ENCODE measurements at places on chromosomes 4 and X.

DNA sequence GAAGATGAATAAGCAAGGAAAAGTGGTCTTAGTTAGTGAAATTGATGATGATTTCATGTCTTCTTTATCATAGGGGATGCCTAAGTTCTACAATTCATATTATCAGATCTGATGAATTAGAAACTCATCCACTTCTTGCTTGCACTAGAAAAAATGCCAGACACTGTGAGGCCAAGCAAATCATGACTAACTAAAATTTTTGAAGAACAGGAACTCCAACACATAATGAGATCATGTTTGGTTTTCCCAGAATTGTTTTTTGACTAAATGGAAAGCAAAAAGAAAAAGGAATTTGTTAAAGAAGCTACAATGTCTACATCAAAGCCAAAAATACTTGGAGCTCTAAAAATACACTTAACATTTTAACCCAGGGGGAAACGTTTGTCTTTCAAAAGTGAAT is 120.4 kb downstream of the ARSF start:
- DNase-seq = no peak

GRCh38 chr4:100081491-100081890 is 108.8 kb downstream of the DDIT4L start:
- no peak for DNase-seq

DNA sequence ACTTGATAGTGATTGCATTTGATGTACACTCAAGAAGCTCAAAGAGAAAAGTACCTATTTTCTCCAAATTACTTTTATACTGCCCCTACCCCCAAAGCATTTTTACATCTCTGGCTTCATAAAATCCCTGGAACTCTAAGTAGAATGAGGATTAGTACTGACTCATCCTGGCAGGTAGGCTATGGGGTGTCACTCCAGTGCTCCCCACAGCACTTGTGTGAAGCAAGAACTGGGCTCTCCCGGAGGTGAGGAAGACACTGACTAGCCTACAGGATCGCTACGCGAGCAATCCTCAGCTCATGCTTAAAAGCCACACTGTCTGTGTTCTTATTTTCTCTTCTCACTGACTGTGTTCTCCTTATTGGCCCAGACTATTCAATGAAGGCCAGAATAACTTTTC is 90.4 kb upstream of the NDP start:
- no peak for DNase-seq

DNA sequence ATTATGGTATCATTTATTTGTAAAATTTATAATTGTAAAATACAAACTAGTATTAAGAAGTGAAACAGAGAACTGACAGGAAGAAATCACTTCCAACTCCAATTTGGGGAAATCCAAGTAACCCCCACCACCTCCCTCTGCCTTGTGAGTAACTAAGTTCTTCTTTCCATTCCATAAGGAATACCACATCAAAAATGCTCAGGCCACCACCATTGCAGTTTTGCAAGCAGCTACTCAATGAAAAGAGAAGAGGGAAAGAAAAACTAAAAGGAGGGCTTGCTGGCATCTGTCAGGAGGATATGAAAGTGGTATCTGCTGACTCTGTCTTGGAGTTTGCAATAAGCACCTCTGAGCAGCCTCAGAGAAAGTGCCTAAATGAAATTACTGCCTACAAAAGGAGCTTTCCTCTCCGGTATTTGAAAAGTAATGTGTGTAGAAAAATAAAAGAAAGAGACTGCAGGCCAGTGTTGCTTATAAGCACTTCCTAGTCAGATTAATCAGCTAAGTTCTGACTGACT is 228.7 kb downstream of the OPHN1 start:
- DNase-seq = no peak

GRCh38 chr4:1342003-1342402 is 5.0 kb upstream of the UVSSA start:
- no peak for DNase-seq

DNA sequence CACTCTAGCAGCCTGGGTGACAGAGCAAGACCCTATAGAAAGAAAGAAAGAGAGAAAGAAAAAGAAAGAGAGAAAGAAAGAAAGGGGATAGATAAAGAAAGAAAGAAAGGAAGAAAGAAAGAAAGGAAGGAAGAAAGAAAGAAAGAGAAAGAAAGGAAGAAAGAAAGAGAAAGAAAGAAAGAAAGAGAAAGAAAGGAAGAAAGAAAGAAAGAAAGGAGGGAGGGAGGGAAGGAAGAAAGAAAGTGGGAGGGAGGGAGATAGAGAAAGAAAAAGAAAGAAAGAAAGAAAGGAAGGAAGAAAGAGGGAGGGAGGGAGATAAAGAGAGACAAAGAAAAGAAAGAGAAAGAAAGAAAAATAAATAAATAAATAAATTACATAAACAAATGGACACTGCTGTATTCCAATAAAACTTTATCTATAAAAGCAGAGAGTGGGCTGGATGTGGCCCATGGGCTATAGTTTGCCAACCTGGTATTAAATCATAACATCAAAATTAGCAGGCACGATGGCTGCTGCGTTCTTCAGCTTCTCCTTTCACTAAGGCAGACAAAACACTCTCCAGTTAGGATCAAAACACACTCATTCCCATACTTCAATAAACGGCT is 165.0 kb downstream of the ZNF674 start:
- DNase-seq = no peak

- no peak for DNase-seq
Observed at GRCh38 chrX:63751481-63751880, 33.5 kb downstream of the ARHGEF9 start.

DNA sequence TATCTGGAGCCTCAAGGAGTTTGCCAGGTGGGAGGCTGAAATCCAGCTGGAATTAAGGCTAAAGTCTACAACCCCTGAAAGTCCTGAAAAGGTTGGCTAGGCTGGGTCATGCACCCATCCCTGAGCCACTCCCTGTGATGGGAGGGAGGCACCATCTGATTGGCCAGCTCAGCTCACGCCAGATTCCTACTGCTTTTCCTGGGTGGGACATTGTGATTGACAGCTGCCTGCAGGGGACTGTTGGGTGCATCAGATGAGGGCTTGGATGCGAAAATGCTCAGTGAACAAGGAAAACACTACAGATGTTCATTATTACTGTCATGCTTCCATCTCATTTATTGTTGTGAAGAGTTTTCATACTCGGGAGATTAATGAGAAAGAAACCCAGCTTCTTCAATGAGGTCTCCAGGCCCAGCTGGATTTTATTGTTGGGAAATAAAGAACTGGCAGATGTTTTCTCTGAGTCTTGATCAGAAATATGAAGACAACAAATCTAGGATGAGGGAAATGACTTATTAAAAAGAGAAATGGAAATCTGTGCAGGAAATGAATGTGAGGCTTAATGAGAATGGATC is 185.9 kb downstream of the STK32B start:
- no peak for DNase-seq

DNA sequence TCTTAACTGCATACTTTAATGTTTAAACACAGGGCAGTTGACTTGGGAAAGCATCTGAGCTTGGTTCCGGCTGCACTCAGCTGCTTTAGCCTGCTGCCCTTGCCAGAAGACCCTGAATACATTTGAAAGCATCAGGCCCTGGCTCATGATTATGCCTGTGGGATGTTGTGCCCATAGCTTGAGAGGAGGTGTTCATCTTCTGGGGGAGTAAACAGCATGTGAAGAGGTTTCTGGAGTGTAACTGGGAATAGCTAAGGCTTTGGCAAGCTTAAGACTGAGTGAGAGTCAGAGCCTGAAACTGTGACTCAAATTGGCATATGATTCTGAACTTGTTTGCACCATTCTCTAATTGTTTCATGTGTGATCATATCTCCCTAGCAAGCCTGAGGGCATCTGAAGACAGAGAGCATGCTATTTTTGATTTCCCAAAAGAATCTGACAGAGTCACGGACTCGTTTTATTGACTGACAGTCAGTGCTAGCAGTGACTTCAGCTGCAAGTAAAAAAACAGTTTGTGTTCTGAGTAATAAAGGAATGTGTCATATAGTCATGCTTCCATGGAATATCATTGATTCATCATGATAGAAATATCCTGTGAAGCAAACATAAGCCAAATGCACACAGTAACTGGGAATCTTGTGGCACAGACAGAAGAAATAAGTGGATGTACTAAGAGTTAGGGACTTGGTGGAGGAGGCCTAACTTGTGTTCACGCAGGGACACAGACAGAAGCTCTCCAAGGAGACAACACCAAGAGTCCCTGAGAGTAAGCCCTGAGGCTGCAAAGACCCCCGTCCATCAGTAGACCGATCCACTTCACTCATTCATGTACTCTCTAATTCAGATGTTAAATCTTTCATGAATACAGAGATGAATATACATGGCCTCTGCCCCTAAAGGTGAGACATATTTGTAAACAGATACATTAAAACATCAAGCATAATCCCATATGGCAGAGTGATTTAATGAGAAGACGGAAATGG is 100.7 kb downstream of the SYNPO2 start:
- DNase-seq = no peak

DNA sequence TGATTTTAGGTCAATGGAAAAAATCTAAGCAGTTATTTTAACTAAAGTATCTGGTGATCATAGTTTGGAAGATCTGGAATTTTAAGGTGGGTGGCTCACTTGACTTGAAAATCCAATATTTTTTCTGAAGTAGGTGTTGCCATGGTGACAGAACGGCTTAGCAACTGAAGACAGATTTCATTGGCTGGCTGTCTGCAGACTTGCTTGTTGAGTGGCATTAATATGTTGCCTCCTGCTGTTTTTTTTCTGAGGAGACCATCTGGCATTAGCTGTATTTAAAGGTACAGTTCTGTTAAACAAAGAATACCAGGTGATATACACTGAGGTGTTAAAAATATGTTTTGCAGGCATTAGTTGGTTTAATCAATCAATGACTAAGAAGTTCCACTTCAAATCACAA is 19.8 kb downstream of the CPE start:
- no peak for DNase-seq

DNA sequence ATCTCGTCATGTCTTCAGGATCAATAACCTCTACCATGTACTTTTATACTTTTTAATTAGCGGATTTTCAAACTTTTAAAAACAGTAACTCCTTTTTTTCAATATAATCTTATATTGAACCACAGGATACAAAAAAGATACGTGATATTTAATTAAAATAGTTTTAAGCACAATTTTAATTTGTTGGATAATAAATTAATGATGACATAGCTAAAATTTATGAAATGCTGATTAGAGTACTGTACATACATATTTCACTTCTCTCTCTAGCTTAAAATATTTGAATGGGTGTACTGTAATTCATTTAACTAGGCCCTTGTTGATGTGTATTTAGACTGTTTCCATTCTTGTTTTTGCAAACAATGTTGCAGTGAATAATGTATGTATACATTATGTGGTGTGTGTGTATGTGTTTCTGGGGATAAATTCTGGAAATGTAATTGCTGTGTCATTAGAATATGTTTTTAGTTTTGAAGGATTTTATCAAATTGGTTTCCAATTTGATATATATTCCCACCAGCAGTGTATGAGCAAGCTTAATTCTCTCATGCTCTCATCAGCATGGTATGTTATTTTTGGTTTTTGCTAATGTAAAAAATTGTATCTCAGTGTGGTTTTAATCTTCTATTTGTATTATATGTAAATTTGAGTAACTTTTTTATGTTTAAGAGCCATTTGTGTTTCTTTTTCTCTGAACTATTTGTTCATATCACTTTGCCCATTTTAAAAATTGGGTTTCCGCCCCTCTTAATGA is 66.4 kb downstream of the CDKL5 start:
- DNase-seq = no peak

DNA sequence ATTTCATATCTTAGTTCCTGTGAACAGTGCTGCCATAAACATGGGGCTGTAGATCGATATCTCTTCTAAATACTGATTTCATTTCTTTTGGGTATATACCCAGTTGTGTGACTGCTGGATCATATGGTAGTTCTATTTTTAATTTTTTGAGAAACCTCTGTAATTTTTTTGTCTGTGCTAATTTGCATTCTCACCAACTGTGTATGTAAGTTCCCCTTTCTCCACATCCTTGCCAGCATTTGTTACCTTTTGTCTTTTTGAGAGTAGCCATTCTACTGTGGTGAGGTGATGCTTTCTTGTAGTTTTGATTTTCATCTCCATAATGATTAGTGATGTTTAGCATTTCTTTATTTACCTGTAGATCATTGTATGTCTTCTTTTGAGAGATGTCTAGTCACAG is 2086.5 kb upstream of the TENM3 start:
- no peak for DNase-seq

DNA sequence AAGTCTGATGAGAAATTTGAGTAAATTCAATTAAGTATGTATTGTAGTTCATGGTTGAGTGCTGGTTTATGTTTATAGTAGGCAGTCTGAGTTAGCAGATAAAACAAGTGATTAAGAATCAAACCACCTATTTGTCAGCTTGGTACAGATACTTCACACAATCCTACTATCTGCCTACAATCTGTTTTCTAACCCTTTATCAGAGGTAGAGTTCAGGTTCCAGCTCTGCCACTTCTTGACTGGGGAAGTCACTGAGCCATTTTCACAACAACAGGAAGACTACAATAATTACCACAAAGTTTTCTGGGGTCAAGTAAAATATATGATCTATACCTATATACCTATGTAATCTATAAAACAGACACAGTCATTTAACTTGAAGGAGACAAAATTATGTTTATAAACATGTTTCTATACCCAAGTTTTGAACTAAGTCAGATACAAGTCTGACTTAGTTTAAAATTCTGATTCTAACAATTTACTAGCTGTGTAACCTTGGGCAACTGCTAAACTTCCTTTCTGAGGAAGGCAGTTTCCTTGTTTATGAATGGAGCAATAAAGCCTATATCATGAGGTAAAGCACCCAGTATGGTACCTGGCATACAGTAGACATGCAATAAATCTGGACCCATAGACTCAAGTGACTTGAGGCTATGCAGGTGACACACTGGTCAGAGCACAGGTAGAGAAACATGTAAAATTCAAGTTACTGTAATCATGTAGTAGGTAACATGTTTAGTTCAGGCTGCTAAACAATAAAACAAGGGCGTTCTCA is 37.2 kb upstream of the BDH2 start:
- DNase-seq = no peak

GRCh38 chr4:86556791-86557415 is 37.2 kb upstream of the PTPN13 start:
- DNase-seq = no peak

GRCh38 chr4:96736352-96736889 is 896.5 kb downstream of the PDHA2 start:
- no peak for DNase-seq

- DNase-seq = no peak
Observed at GRCh38 chr4:77073106-77073809, 2.5 kb downstream of the CCNI start.

GRCh38 chr4:55617587-55618197 is 18.4 kb downstream of the NMU start:
- no peak for DNase-seq

DNA sequence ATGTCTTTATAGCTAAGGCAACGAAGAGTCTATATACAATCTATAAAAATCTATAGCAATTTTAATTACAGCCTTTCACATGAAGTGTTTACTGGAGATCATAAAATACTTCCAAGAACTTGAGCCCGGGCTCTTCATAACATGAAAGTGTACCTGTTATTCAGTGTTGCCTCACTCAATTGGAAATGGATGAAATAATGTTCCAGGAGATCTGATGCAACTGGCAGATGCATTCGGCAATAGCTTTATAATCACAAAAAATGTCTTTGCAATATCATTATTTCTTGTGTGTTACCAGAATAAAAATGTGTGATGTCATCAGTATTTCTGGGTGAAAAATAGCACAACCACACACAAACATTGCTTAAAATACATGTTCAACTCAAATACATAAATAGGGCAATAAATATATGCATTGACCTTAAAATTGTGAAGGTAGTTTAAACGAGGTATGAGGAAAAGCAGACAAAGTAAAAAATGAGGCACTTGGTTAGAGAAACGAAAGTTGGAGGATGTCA is 1266.8 kb upstream of the PCDH7 start:
- DNase-seq = no peak

GRCh38 chr4:166896254-166896653 is 338.0 kb downstream of the SPOCK3 start:
- DNase-seq = no peak

GRCh38 chrX:99663136-99663535 is 746.9 kb downstream of the PCDH19 start:
- DNase-seq = no peak
